ENCODE measurements at places on chromosomes 12 and 14. TPM values are rescaled to one million over a fixed set of nuclear protein-coding genes. Genes with fewer than 3 reads are reported as not detected.
A peak's percentile ranks its signal among the peaks of the same experiment; 100 is the strongest.

The USP44 gene
- total RNA-seq, result 18.9 TPM

The KLRC4 gene
- total RNA-seq, result 3.6 TPM

The TAS2R31 gene
- 3.0 TPM for total RNA-seq

The GPR84 gene
- 0.32 TPM for total RNA-seq

The AKAP6 gene
- total RNA-seq, result 1.7 TPM

The KCNC2 gene
- total RNA-seq, result not detected

The RAD51AP1 gene
- 44.6 TPM for total RNA-seq

The CDCA3 gene
- 115 TPM for total RNA-seq

The AHNAK2 gene
- not detected for total RNA-seq

The ENDOU gene
- total RNA-seq, result not detected

The RNASE1 gene
- total RNA-seq, result not detected

The ARMH4 gene
- total RNA-seq, result not detected

DNA sequence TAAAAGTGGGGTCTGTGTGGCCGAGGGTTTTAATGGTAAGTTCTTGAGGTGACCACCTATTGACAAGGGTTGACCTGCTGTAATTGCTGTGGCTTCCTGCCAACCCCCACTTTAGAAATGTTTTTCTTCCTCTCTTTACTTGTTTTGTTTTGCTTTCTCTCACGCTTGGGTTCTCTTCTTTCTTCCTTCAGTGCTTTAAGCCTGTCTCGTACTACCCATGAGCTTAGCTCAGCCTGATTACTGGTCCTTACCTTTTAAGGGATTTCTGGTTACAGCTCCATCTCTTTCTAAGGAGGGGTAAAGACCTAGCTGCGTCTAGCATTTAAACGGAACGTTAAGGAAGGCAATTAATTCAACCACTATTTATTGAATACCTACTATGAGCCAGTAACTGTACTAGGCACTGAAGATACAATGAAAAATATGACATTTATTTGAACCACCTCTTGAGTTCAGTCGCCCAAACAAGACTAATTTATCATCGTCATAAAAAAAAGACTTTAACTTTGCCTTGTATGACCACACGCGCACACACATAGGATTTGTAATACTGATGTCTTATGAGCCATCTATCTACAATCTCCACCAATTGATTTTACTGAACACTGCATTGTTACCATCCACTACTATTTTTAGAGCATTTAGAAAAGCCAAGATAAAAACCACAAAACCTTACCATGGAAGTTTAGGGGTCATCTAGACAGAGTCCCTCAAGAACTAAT lies 888 bp upstream of the PPP1R12A start:
- DNase-seq, result no peak
- H3K27me3 ChIP-seq, result no peaks in the 10 kb centered on the region
- H3K27ac ChIP-seq, result peak overlapping the region; percentile 98
- peaks cover 13% of the 10 kb centered on the region for H3K36me3 ChIP-seq

DNA sequence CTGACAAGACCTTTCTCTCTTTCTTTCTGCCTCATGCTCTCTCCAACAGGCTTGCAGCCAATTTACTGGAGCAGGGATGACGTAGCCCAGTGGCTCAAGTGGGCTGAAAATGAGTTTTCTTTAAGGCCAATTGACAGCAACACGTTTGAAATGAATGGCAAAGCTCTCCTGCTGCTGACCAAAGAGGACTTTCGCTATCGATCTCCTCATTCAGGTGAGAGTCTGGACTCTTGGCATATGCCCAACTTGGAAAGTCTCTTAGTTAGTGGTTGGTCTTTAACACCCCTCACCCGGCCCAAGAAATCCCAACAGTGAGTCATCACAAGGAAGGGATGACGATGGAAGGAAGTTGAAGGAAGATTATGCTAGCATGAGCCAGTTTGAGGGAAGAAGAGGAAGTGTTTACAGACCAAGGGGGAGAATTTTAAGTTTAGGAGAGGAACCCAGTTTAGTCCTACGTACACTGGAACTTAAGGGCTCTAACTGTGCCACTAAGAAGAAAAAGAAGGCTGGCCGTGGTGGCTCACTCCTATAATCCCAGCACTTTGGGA lies 189.7 kb downstream of the ETV6 start:
- no peak overlapping the region for H3K27ac ChIP-seq
- peaks cover 7% of the 10 kb centered on the region for H3K4me1 ChIP-seq
- H3K4me3 ChIP-seq, result no peak overlapping the region
- H3K36me3 ChIP-seq, result peaks cover 32% of the 10 kb centered on the region
- no peaks in the 10 kb centered on the region for H3K27me3 ChIP-seq
- DNase-seq, result no peak

- H3K27ac ChIP-seq, result no peak overlapping the region
- no peak for DNase-seq
- H3K27me3 ChIP-seq, result peaks cover 4% of the 10 kb centered on the region
- no peaks in the 10 kb centered on the region for H3K36me3 ChIP-seq
- H3K4me1 ChIP-seq, result no peaks in the 10 kb centered on the region
Measured at GRCh38 chr14:66139432-66139831, 346.7 kb upstream of the CCDC196 start.

DNA sequence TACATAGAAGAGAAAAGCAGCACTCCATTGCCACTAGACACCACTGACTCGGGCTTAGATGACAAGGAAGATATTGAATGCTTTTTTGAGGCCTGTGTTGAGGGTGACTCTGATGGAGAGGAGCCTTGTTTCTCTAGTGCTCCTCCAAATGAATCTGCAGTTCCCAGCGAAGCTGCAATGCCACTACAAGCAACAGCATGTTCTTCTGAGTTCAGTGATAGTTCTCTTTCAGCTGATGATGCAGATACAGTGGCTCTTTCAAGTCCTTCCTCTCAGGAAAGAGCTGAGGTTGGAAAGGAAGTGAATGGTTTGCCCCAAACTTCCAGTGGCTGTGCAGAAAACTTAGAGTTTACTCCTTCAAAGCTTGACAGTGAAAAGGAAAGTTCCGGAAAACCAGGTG lies 114.5 kb upstream of the NPAS3 start:
- H3K36me3 ChIP-seq, result no peaks in the 10 kb centered on the region
- no peaks in the 10 kb centered on the region for H3K4me1 ChIP-seq
- H3K27me3 ChIP-seq, result no peaks in the 10 kb centered on the region
- H3K27ac ChIP-seq, result no peak overlapping the region
- H3K4me3 ChIP-seq, result no peak overlapping the region
- no peak for DNase-seq

GRCh38 chr12:104733717-104734175 lies 224.3 kb downstream of the SLC41A2 start:
- H3K27ac ChIP-seq, result no peak overlapping the region
- H3K4me1 ChIP-seq, result peaks cover 76% of the 10 kb centered on the region
- H3K4me3 ChIP-seq, result no peak overlapping the region
- H3K27me3 ChIP-seq, result no peaks in the 10 kb centered on the region
- DNase-seq, result peak; percentile 50
- peaks cover 5% of the 10 kb centered on the region for H3K36me3 ChIP-seq

GRCh38 chr12:64173456-64173855 lies 48.6 kb downstream of the KICS2 start:
- no peak overlapping the region for H3K27ac ChIP-seq
- no peaks in the 10 kb centered on the region for H3K36me3 ChIP-seq
- H3K4me1 ChIP-seq, result no peaks in the 10 kb centered on the region
- H3K27me3 ChIP-seq, result no peaks in the 10 kb centered on the region
- H3K4me3 ChIP-seq, result no peak overlapping the region

DNA sequence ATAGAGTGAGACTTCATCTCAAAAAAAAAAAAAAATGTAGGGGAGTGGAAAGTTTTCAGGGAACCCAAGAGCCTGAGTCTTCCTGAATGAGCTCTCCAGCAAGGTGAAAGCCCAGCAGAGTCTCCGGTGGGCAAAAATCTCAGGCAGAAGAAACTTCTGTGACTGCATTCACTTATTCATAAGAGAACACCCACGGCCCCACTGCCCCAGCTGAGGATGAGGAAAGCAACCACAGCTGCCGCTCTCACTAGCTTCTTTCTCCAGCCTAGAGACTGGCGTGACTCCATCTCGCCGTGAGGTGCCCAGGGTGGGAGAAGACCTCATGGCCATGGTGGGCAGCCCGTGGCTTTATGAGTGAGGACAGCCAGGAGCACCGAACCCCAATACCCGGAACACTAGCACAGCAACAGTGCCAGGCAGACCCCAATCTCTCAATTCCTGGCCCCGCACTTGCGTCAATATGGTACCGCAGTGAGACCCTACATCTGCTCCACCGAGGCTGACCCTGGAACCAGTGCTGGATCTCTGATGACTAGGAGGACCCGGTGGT lies 29.7 kb upstream of the DYNC1H1 start:
- no peaks in the 10 kb centered on the region for H3K36me3 ChIP-seq
- no peak for DNase-seq
- no peak overlapping the region for H3K27ac ChIP-seq
- H3K4me1 ChIP-seq, result peaks cover 6% of the 10 kb centered on the region
- no peak overlapping the region for H3K4me3 ChIP-seq

DNA sequence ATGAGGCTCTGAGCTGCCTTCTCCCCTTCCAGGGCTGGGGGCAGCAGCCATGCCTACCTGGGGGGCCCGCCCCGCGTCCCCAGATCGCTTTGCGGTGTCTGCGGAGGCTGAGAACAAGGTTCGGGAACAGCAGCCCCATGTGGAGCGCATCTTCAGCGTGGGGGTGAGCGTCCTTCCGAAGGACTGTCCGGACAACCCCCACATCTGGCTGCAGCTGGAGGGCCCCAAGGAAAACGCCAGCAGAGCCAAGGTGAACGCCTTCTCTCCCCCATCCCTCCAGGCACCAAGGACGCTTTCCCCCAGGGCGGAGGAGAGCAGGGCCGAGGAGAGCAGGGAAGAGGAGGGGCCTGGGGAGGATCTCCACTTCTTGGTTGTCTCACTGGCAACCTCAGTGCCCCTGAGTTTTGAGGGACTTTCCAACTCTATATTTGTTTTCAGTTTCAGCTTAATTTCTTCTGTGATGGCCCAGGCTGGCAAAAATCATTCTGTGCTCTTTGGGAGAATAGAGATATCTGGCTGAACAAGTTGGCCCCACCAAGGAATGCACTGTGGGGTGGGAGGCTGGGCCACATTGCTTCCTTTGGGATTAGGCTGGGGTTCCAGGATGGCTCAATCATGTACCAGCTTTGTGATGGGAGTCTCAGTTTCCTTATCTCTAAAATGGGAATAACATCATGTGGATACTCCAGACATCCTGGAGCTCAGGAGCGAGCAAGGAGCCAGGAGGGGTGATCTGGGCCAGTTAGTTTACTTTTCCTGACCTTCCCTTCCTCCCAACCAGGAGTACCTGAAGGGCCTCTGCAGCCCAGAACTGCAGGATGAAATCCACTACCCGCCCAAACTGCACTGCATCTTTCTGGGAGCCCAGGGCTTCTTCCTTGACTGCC lies 1.2 kb downstream of the KHNYN start:
- H3K4me1 ChIP-seq, result peaks cover 59% of the 10 kb centered on the region
- peak; percentile 59 for DNase-seq
- H3K4me3 ChIP-seq, result peak overlapping the region; percentile 93
- H3K27ac ChIP-seq, result peak overlapping the region; percentile 96
- no peaks in the 10 kb centered on the region for H3K27me3 ChIP-seq
- peaks cover 32% of the 10 kb centered on the region for H3K36me3 ChIP-seq

DNA sequence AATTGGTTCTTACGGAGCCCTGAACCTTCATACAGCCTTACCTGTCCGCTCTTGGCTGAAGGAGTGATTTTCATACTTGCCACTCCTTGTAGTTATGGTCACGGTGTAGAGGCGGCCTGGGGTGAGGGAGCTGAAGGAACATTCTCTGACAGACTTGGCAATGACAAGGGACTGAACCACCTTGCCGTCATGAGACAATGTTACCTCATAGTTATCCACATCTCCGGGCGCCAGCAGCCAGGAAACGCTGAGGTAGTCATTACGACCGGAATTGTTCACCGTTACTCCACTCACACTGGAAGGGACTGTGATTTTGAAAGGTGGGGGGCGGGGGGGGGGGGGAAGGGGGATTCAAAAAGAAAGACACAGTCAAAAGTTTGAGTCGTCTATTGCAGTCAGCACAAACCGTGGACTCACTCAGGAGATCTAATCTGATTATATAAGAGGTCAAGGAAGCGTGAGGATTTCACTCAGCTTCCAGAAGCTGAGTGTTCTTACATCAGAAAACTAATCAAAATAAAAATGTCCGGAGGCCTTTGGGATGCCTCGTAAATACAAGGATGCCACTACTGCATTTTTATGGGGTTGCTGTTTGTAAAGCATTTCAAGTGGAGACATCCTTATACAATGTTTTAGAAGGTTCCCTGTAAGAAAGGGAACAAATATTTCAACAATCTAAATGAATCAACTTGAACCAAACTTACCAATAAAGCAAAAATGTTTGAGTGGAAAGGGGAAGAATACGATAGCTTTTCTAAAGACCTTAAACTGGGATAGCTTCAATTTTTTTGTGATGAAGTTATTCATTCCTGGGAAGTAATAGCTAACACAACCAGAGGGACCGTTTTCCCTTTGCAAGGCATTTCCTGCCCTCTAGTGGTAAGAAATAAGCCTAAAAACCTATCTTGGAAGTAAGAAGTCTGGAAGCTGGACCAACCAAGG lies 60.6 kb downstream of the PTPRB start:
- no peak overlapping the region for H3K27ac ChIP-seq
- H3K36me3 ChIP-seq, result no peaks in the 10 kb centered on the region
- no peak overlapping the region for H3K4me3 ChIP-seq
- DNase-seq, result no peak

- no peak for DNase-seq
- H3K4me1 ChIP-seq, result no peaks in the 10 kb centered on the region
- H3K27me3 ChIP-seq, result no peaks in the 10 kb centered on the region
- no peak overlapping the region for H3K27ac ChIP-seq
Measured at GRCh38 chr12:111342376-111342775, 26.5 kb downstream of the PHETA1 start.

GRCh38 chr12:59597385-59597781 lies 1.6 kb downstream of the SLC16A7 start:
- H3K4me3 ChIP-seq, result peak overlapping the region; percentile 87
- H3K36me3 ChIP-seq, result peaks cover 37% of the 10 kb centered on the region
- DNase-seq, result peak; percentile 80
- H3K27me3 ChIP-seq, result no peaks in the 10 kb centered on the region

GRCh38 chr12:115820656-115821055 lies 456.8 kb downstream of the MED13L start:
- H3K4me3 ChIP-seq, result no peak overlapping the region
- DNase-seq, result no peak
- H3K27ac ChIP-seq, result no peak overlapping the region
- no peaks in the 10 kb centered on the region for H3K27me3 ChIP-seq

DNA sequence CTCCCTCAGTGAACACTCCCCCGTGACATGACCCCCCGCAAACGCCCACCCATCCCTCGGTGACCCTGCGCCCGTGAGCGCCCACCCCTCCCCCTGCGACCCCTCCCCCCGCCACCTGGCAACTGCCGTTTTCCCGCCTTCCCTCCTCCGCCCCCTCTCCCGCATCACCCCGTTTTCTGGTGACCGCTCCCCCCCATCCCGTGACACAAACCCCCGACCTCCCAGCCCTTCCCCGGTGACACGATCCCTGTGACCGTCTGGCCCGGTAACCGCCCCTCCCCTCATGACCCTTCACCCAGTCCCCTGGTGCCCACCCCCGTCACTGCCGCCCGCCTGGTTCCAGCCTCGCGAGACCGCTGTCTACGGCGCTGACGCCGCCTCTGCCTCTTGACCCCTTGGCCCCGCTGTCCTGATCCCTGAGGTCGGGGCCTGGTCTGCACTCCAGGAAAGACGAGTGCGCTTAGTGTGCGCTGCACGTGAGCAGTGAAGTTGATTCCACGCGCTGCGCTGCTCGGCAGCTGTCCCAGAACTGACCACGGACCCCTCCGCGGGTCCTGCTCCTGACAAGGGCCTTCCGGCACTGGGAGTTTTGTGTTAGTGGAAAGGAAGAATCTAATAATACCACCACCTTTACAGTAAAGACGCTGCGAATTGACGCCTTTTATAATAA lies 59.4 kb downstream of the DDX51 start:
- peaks cover 31% of the 10 kb centered on the region for H3K36me3 ChIP-seq
- H3K27me3 ChIP-seq, result no peaks in the 10 kb centered on the region
- peaks cover 28% of the 10 kb centered on the region for H3K4me1 ChIP-seq
- peak; percentile 63 for DNase-seq
- peak overlapping the region; percentile 93 for H3K27ac ChIP-seq

GRCh38 chr14:69499436-69499835 lies 14.9 kb downstream of the PLEKHD1 start:
- H3K4me1 ChIP-seq, result no peaks in the 10 kb centered on the region
- no peak overlapping the region for H3K27ac ChIP-seq
- DNase-seq, result no peak
- H3K4me3 ChIP-seq, result no peak overlapping the region

Data from activated CD8-positive, alpha-beta T cell treated with anti-CD3 and anti-CD28 coated beads, Interleukin-2, amount 10 ng/mL, durations not matched to agents 7 days and 5 days (primary cell).